ENCODE measurements at places on chromosomes 5 and 9. TPM values are rescaled to one million over a fixed set of nuclear protein-coding genes. Genes with fewer than 3 reads are reported as not detected.

Gene SLC6A3
- 0.15 TPM for total RNA-seq

Gene NUTM2G
- not detected for total RNA-seq

Gene FOXD4
- 0.56 TPM for total RNA-seq

Gene NEURL1B
- total RNA-seq, result 3.3 TPM

Gene FAM163B
- not detected for total RNA-seq

Gene SEMA6A
- 0.18 TPM for total RNA-seq

Gene PDE6A
- 0.17 TPM for total RNA-seq

Gene TSSK1B
- not detected for total RNA-seq

Gene CDC20B
- not detected for total RNA-seq

Gene MELK
- total RNA-seq, result 75.9 TPM

Gene TAF1L
- total RNA-seq, result not detected

Gene SHISAL2B
- not detected for total RNA-seq

Gene ENTREP1
- total RNA-seq, result 0.71 TPM

Gene PCDHA8
- not detected for total RNA-seq

Gene TLX3
- not detected for total RNA-seq

Gene SHLD3
- 3.6 TPM for total RNA-seq

Gene TICAM2
- 0.73 TPM for total RNA-seq

Gene CSF2
- 0.79 TPM for total RNA-seq

Gene NDST1
- total RNA-seq, result 60.8 TPM

Gene TGFBI
- 1,744 TPM for total RNA-seq

Gene PRR16
- 0.09 TPM for total RNA-seq

Gene PRUNE2
- 0.14 TPM for total RNA-seq

Gene SPATA31A3
- total RNA-seq, result not detected

Gene HMGXB3
- total RNA-seq, result 31.7 TPM

Gene SLC2A8
- total RNA-seq, result 8.9 TPM
